ENCODE measurements at places on chromosomes 5 and 9.

DNA sequence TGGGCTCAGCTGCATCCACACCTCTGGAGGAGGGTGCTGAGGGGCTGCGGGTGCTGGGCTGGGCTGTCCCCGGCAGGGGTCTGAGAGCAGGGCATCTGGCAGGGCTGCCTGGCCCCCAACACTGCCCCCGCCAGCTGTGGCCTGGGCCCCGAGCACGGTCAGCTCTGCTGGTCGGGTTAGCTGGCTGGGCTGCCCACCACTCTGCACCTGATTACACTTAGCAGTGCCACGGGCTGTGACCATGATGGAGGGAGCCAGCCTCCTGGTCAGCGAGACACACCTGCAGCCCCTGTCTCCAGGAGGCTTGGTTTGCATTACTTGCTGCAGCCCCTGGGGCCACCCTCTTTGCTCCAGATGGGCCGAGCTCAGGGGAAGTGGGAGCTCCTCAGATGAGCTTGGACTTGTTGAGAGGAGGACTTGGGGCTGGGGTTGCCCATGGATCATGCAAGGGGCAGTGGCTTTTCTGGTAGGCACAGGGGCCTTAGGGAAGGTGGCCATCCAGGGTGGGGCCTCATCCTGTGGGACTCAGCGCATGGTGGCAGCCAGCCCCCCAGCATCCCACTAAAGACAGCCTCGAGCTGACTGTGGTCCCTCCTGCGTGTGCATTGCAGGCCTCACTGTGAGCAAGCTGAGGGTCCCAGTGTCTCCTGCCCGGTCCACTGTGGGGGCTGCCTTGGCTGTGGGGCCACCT, 132.0 kb upstream of the FAM120A start:
- DNase-seq: peak; percentile 27

GRCh38 chr5:44801992-44802391, 6.8 kb upstream of the MRPS30 start:
- no peak for DNase-seq

DNA sequence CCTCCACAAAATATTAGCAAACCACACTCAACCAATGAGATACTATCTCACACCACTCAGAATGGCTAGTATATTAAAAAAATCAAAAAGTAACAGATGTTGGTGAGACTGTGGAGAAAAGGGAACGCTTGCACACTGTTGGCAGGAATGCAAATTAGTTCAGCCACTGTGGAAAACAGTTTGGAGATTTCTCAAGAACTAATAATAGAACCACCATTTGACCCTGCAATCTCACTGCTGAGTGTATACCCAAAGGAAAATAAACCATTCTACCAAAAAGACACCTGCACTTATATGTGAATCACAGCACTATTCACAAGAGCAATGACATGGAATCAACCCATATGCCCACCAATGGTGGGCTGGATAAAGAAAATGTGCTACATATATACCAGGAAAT, 393.5 kb downstream of the PDE4D start:
- DNase-seq: no peak

DNA sequence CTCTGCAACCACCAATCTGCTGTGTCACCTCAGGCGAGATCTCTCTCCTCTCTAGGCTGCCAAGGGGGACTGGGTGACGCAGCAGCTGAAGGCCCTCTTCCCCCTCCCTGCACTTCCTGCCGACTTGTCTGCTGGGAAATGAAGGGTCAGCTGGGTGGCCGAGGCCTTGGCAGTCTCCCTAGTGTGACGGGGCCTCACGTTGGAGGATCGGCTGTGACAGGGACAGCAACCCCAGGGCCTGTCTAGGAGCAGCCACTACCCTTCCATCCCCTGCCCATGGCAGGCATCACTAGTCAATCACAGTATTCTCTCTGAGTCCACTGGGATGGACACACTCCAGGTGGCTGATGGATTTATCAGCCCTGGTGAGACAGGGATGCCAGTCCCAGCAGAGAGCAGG, 107.3 kb upstream of the SARDH start:
- DNase-seq: no peak

DNA sequence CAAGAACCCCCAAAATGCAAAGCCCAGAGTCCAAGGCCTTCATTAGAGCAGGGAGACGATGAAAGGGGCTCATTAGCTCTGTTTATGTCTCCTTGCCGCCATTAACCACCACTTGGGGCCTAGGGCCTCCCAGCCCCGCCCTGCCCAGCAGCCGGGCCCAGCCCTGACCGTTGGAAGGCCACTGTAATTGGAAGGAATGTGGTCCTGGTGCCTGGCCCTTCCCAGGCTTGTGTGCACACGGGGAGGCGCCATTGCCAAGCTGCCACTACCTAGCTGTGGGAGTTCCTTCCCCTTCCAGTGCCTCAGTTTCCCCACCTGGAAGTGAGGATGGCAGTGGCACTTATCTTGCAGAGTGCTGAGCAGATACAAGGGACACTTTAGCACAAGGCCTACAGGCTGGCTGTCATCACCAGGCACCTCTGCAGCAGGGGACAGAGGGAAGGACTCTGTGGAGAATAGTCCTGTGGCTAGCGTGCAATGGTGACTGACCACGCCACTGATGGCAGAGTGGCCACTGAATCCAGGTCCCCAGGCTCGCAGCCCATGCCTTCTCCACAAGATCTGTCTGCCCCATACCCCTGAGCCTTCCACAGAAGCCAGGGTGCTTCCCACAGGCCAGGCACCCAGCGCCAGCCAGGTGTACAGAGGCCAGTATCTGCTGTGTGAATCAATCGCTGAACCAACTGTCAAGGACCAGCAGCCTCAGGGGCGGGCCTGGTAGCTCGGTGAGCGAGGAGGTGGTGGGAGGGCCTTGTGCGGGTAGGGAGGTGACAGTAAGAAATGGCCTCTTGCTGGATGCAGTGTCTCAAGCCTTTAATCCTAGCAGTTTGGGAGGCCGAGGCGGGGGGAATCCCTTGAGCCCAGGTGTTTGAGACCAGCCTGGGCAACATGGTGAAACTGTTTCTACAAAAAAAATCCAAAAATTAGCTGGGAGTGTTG, 20.8 kb downstream of the GBGT1 start:
- peak; percentile 60 for DNase-seq

- peak; percentile 67 for DNase-seq
These were observed 35.8 kb downstream of the DCAF10 start for GRCh38 chr9:37836386-37836785.

DNA sequence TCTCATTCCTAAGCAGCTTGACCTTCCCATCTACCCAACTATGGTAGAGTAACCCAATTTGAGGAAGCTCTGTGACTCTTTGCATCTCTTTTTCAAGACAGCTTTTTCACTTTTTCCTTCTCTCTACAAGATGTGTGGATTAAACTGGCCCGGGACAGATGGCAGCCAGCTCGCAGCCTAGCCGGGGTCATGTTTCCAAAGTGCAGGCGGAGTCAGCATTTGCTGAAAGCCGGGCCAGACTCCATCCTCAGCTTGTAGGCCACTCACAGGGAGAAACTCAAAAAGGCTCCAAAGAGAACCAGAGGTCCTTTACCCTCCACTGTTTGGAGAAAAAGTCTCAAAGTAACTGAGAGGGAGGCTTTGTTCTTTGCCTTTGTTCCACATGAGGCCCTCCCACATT, 286.8 kb upstream of the PANK3 start:
- DNase-seq: no peak

GRCh38 chr5:96302174-96302738, 130.8 kb downstream of the PCSK1 start:
- DNase-seq: no peak

GRCh38 chr5:148406406-148406805, 22.6 kb downstream of the FBXO38 start:
- no peak for DNase-seq

GRCh38 chr5:78792345-78793055, 143.9 kb upstream of the LHFPL2 start:
- no peak for DNase-seq

DNA sequence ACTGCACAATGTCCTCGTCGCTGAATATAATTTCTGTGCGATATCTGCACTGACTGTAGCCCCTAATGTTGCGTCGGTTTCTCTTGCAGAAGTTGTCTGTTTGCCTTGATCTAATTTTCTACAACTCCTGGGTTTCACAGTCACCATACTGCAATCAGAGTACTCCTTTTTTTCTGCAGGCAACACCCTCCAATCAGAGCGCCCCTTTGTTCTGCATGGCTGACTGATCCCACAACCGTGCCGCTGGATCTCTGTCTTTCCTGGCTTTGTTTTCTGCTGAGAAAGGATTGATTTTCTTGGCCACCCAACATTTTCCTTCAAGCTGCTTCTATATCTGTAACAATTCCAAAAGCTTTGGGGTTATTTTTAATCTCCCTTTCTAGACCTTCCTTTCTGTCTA, 182.2 kb upstream of the SMARCA2 start:
- DNase-seq: no peak

GRCh38 chr5:139685886-139686285, 37.7 kb downstream of the CXXC5 start:
- DNase-seq: no peak

DNA sequence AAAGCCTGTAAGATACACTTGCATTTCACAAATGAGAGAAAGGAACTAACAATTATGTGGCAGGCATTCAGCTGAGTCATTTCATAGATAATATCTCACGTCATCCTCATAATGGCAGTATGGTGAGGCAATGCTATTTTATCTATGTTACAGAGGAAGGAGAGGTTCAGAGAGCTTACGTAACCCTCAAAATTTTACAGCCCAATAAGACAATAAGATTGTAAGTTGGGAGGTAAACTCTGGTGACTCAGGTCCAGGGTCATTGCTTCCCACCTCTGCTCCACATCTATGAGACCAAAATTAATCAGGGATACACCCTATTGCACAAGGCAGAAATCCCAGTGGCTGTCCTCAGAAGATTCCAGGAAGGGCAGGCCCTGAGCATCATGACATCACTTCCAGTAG, 309.7 kb downstream of the NSG2 start:
- DNase-seq: no peak

- no peak for DNase-seq
These were observed 31.6 kb upstream of the ZNF618 start for GRCh38 chr9:113844466-113844865.

GRCh38 chr5:150625164-150625535, 15.3 kb upstream of the SYNPO start:
- no peak for DNase-seq

- no peak for DNase-seq
These were observed 14.1 kb downstream of the ADRB2 start for GRCh38 chr5:148840531-148840930.

GRCh38 chr5:79653843-79654242, 35.8 kb upstream of the CMYA5 start:
- DNase-seq: no peak

DNA sequence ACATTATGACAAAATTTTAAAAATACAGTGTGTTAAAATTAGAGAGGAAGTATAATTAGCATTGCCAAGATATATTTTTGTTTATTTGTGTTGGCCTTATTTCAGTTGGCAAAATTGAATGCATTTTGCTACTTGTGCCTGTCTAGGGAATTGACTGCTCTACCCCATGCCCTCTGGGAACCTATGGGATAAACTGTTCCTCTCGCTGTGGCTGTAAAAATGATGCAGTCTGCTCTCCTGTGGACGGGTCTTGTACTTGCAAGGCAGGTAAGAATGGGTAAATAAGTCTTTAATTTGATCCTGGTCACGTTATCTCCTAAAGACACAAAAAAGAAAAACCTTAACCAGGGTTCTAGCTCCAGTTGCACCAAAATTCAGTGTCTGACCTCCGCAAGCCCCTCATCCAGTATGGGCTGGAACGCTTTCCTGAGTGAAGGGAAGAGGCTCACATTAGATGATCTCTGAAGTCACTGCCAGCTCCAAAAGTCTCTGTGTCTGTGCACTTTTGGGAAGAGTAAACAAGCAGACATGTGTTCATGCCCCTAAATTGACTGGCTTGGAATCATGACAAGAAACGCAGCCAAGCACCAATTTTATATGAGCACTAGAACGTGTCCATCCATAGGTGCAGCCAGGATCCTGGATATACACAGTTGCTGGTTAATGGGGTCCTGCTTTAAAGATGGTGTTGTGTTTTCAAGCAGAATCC, 98.3 kb upstream of the PRRC1 start:
- no peak for DNase-seq

GRCh38 chr9:95147452-95148207, 169.9 kb downstream of the FANCC start:
- DNase-seq: no peak

- DNase-seq: no peak
These were observed 101.6 kb upstream of the PCA3 start for GRCh38 chr9:76662476-76663281.

GRCh38 chr5:74123929-74124328, 497.9 kb downstream of the ARHGEF28 start:
- no peak for DNase-seq

DNA sequence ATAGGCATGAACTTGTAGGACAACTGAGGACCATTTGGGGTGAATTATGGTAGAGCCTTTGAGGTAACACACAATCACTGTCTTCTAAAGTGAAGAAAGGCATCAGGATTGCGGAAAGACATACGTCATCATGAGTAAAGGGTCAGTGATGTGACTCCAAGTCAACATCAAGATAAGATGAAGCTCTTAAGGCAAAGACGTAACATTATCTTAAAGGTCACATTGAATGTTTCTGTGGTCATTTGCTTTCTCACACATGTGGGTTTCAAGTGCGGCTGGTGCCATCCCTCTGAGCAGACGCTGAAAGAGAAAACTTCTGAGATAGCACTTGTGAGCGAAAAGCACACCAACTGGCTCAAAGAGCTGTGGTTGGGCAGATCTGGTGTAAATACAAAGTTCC, 63.3 kb upstream of the GRAMD2B start:
- no peak for DNase-seq

Data from GM13976 (cell line).